ENCODE measurements at places on chromosomes 6 and 20.

GRCh38 chr20:33649201-33649681 is 12.9 kb upstream of the C20orf144 start:
- no peak for DNase-seq

DNA sequence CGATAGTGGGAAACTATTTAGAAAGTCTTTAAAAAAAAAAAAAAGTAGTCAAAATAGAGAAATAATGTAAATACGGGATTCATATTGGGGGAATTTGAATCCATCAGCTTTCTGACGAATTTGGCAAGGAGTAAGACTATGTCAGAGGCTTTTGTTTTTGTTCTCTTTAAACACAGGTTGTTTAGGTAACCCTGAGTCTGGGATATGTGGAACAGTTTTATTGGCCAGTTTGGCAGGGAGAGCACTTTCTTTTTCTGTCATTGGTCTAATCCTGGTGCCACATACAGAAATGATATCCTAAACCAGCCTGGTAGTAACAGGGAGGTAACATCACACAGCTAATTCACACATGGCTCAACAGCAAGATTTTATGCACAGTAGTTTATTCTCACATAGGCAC is 27.7 kb downstream of the HAO1 start:
- no peak for DNase-seq

- no peak for DNase-seq
Measured at GRCh38 chr6:30543821-30544220, 12.5 kb downstream of the GNL1 start.

DNA sequence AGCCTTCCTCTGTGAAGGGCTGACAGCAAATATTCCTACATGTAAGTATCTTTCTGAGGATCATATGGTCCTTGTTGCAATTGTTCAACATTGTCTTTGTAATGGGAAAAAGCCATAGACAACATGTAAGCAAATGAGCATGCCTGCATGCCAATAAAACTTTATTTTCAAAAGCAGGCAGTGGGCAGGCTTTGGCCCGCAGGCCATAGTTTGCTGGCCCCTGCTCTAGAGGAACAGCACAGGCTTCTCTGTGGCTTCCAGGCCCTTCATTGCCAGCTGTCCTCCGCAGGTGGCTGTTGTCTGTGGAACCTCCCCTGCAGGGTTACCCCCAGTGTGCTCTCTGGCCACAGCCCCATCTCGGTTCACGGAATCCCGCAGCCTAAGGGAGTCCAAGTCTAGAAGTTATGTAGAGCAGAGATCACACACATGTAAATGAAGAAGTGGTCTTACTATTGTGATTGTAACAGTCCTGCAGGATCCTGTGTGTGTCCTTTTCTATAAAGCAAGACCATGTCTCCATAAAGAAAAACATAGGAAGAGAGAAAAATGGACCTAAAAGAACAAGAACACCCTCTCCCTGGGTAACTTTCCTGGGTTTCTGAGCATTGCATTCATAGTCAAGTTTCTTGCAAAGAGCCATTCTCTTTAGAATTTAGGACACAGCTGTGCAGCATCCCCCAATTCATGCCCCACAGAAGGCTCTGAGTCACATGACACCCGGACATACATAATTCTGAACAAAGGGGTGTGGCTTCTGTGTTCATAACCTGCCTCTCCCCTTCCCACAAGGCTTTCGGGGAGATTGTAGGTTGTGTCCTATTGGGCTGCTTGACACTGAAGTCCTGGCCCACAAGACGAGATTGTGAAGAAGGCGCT is 10.0 kb downstream of the UNC93A start:
- no peak for DNase-seq

DNA sequence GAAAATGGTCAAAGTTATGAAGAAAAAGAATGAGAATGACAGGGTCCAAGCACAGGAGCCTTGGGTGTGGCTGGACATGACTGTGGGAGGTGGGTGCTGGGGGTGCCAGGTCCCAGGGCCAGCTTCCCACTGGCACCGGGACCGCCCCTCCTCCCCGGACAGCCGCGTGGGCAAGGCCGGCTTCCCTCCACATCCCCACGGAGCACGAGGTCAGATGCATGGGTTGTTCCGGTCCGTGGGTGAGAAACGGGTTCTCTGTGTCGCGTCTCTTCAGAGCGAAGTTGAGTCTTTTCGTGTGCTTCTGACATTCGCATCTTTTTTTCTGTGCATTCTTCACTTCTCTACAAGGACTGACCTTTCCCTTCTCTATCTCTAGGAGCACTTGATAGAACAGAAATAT is 30.1 kb downstream of the KIF25 start:
- no peak for DNase-seq

GRCh38 chr20:366041-366718 is 14.4 kb upstream of the TRIB3 start:
- no peak for DNase-seq

GRCh38 chr20:34578025-34578424 is 19.5 kb downstream of the MAP1LC3A start:
- DNase-seq: no peak

DNA sequence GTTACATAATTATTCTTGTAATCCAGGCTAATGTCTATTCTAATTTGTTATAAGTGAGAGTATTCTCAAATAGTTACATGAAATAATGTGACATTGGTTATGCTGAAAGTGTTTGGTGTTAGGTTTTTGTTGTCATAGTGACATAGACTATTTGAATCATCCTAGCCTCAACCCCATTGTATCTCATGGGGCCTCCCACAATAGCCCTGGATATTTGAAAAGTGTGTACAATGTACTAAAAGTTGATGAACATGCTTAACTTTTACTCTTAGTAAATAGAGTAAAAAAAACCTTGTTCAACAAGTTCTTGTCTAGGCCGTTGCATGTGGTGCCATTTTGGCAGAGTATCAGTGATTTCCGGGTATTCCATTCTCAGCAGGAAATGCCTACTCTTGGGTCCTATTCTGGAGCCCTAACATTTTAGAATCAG is 83.0 kb downstream of the RTN4IP1 start:
- no peak for DNase-seq

GRCh38 chr6:158769234-158769770 is 49.9 kb downstream of the EZR start:
- DNase-seq: no peak

DNA sequence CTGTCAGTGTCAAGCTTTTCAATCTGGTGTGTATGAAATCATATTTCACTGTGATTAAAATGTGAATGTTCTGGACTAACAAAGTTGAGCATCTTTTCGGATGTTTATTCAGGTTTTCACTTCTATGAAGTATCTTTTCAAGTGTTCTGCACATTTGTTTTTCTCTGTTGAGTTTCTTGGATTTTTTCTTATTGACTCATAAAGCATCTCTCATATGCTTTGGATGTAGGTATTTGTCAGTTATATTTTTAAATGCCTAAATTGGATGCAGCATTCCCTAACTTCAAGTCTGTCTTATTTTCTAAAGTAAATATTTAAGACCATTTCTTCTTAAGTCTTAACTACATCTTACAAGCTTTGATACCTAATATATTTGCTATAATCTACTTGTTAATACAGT is 398.0 kb downstream of the PLCB1 start:
- DNase-seq: no peak

- DNase-seq: no peak
Measured at GRCh38 chr6:39111280-39111679, 3.7 kb downstream of the SAYSD1 start.

GRCh38 chr6:45576648-45577624 is 199.2 kb upstream of the SUPT3H start:
- no peak for DNase-seq

- DNase-seq: no peak
Measured at GRCh38 chr6:155224618-155225017, 39.2 kb upstream of the CLDN20 start.

GRCh38 chr6:12974551-12974950 is 258.0 kb downstream of the PHACTR1 start:
- DNase-seq: no peak

- no peak for DNase-seq
Measured at GRCh38 chr6:45423111-45423823, 45.5 kb upstream of the SUPT3H start.

- DNase-seq: no peak
Measured at GRCh38 chr20:35318502-35319157, 26.4 kb upstream of the FAM83C start.

- no peak for DNase-seq
Measured at GRCh38 chr6:57254055-57254717, 32.1 kb upstream of the RAB23 start.

GRCh38 chr6:11854408-11855165 is 76.0 kb upstream of the ADTRP start:
- peak; percentile 20 for DNase-seq

GRCh38 chr20:63703976-63704748 is 3.6 kb downstream of the ARFRP1 start:
- no peak for DNase-seq

GRCh38 chr20:32235331-32236047 is 27.8 kb downstream of the POFUT1 start:
- DNase-seq: no peak

DNA sequence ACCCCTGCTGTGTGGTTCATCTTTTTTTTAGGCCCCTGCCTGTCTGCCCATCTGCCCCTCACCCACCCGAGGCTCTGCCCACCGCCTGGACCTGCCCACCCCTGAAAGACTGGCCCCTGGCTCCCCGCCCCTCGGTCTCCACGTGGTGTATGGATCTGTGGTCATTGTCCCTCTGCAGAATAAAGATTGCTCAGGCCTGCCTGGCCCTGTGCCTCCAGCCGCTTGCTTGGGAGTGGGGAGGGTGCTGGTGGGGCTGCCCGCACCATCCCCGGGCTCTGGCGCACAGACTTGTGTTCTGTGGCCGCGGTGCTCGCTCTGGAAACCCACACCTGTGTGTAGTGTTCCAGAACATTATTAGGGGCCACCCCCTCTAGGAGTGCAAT is 1.6 kb downstream of the MAP1LC3A start:
- DNase-seq: no peak

- DNase-seq: no peak
Measured at GRCh38 chr20:40891351-40891750, 137.3 kb upstream of the TOP1 start.

DNA sequence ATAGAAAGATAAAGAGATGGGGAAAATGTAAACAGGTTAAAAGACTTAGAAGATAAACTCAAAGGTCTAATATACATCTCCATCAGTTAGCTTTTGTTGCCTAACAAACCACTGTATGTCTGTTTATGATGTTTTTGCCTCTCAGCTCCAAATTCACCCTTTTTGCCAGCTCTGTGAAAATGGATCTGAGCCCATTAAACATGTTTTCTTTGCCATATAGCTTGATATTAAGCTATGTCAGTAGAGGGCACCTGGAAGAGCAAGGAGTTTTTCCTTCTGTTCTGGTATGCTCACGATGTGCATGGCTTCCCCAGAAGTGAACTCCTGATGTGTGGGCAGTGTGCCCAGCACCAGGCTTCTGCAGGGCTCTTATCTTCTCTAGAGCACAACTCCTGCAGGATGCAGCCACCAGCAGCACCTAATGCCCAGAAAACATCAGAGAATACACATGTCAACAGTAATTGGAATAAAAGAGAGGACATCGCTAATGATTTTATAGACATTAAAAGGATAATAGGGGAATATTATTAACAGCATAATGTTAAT is 14.6 kb upstream of the SNX9 start:
- no peak for DNase-seq

DNA sequence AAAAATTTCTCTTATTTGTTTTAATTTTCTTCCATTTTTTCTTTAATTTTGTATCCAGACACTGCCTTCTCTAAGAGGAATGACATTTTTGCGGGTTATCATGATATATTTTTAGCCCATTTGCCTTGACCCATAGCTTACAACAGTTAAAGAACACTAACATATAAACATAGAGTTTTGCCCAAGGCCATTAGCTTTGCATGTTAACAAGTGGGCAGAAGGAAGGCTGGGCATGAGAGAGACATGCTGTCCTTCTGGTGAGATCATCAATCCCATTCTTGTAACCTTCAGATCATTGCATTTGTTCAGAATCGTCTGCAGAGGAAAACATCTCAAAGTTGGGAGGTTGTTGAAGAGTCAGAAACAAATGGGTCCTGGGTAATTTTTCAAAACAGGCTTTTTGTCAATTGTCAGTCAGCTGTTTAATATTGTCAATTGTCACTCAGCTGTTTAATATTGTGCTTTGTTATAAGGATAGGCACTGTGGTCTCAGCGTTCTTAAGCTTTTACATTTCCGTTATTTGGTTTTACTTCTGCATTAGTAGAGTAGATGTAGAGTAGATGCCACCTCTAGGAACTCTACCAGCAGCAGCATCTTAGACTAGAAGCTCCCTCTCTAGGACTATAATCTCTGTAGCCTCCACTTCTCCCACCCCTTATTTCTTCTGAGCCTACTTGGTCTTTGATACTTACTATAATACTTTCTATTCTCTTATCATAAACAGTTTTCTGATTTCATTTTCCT is 243.1 kb downstream of the ESR1 start:
- DNase-seq: no peak

- peak; percentile 33 for DNase-seq
Measured at GRCh38 chr6:106727480-106728149, 98.2 kb downstream of the QRSL1 start.

DNA sequence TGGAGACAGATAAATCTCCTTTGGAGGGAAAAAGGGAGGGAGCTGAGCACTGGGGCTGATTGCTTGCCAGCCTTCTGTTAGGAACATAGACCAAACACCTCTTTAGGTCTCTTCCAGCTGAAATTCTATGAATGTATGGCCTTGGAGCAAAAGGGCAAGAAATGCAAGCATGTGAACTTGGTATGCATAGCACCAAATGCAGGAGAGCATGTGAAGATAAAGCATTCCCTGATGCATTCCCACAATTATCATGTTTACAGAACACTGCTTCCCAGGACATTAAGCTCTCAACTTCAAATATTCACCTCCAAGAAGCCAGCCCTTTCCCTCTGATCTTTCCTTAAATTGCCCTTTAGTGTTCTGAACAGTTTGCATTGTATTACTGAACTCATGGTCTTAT is 15.6 kb downstream of the RIPOR2 start:
- DNase-seq: no peak

DNA sequence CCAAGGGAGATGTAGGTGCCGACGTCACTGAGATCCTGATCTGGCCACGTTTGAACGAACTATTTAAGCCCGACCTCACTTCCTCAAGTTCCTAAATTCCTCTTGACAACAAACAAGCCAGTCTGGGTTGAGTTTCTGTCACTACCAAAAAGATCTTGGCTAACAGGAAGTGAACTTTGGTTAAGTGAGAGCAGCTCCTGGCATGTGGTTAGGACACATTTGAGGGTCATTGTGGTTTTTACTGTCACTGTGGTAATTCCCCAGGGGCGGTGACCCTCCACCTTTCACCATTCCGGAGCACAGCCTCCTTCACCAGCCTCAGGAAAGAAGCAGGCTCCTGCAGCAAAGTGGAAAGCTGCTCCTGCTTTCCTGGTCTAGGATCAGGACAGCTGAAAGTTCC is 43.1 kb upstream of the ZNF831 start:
- no peak for DNase-seq

GRCh38 chr6:167341665-167342655 is 17.1 kb downstream of the TTLL2 start:
- DNase-seq: no peak

GRCh38 chr6:27187231-27188060 is 60.1 kb upstream of the PRSS16 start:
- no peak for DNase-seq

GRCh38 chr6:71481011-71481410 is 192.4 kb downstream of the OGFRL1 start:
- DNase-seq: no peak

- DNase-seq: no peak
Measured at GRCh38 chr6:32974016-32974333, 5.6 kb downstream of the BRD2 start.

GRCh38 chr6:107237992-107238660 is 122.8 kb upstream of the BEND3 start:
- no peak for DNase-seq

Data from NCI-H460 (cell line).